IMR-90 (cell line): ENCODE measurements at places on chromosomes 16 and 17. TPM values are rescaled to one million over a fixed set of nuclear protein-coding genes. Genes with fewer than 3 reads are reported as not detected.

TMEM92 gene
- 0.18 and 0.28 TPM in 2 replicates for total RNA-seq

SLFN12 gene
- total RNA-seq = 38.9 and 48.6 TPM in 2 replicates

MAFG gene
- total RNA-seq = 6.1 and 6.4 TPM in 2 replicates

KRT13 gene
- total RNA-seq = 0.18 and 0.28 TPM in 2 replicates

TBC1D3K gene
- total RNA-seq = not detected in 2 replicates

DNA sequence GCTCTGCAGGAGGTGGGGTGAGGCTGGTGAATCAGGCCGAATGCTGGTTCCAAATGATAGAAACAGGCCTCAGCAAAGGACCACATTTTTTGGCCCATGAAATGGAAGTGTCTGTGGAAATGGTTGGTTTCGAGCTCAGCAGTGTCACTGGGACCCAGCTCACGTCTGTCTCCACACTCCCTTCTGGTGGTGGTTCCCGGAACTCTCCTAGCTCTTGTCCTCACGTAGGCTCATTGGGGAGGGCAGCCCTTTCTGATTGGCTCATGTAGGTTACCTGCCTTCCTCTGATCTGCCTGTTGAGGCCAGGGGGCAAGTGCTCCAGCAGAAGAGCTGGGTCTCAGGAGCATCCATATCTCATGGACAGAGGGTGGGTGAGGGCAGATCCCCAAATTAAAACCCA, 4.0 kb downstream of the ALG1 start:
- DNase-seq = no peak

DNA sequence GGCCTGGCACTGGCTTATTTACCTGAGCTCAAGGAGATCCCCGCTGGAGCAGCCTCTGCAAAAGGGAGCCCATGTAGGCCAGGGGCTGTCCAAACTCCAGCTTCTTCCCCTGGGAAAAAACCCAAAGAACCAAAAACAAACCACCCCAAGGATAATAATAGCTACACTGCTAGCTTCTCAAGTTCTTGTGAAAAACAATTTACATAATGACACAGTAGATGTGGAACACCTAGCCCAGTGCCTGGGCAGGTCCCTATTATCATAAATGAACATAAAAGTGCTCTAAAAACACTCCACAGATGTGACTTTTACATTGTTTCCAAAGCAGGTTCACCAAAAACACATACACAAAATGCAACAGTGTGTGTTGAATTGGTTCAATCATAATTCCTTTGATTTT, 27.3 kb downstream of the CENPV start:
- DNase-seq = no peak

- peak; percentile 27 for DNase-seq
These were observed 38.5 kb upstream of the CNEP1R1 start for GRCh38 chr16:49986351-49987124.
